ENCODE measurements at places on chromosomes 7 and 10.

GRCh38 chr7:135653340-135654080 lies 8.8 kb upstream of the STMP1 start:
- no peak for DNase-seq

- DNase-seq: peak; percentile 29
These were observed 80.6 kb upstream of the GATAD1 start for GRCh38 chr7:92366730-92367129.

GRCh38 chr10:119254335-119254734 lies 47.0 kb downstream of the GRK5 start:
- no peak for DNase-seq

GRCh38 chr10:103836273-103836672 lies 19.1 kb downstream of the SH3PXD2A start:
- no peak for DNase-seq

GRCh38 chr7:101678658-101679057 lies 49.6 kb upstream of the MYL10 start:
- DNase-seq: peak; percentile 54
